ENCODE measurements at places on chromosomes 3 and 15.

DNA sequence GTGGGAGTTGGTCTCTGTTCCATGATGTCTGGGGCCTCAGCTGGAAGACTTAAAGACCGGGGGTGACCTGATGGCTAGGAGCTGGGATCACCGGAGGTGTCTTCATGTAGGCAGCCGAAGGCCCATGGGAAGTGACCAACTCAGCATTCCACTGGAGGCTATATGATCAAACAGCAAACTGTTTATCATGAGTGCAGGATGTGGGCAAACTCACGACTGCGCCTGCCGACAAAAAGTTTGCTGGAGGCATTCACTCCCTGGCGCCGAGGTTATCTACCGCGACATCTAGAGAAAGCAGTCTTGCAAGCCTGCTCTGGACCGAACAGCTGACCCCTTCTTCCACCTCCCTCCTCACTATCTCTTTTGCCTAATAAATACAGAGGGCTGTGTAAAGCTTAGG lies 62.7 kb upstream of the NR2C2 start:
- no peak for DNase-seq

DNA sequence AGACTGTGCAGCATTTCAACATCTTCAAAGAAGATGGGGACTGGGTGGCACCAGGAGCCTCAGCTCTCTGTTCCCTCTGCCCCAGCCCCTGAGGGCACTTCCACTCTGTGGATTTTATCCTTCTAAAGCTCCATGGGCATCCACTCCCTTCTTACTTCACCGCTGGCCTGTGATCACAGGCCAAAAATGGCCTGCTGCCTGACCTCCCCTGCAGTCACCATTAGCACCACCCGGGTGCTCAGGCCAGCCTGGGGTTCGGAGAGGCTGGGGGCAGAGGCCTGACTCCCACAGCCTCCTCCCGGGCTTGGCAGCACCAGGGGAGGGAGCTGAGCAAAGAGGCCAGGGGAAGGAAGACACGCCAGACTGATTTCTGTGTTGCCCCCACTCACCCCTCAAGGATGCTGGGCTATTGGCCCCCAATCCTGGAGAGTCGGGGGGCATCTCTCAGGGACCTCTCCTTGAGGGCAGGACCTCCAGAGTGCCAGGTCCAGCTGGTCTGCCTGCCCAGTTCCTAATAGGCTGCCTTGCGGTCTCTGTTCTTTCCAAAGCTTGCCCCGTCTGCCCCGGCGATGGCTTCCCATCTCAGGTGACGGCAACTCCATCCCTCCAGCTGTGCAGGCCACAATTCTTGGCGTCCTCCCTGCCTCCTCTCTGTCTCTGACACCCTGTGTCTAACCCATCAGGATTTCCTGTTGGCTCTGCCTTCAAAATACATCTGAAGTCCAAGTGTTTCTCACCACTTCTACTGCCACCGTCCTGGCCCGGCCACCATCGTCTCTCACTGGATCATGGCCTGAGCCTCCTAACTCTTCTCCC lies 67.1 kb downstream of the EXOG start:
- DNase-seq: no peak

DNA sequence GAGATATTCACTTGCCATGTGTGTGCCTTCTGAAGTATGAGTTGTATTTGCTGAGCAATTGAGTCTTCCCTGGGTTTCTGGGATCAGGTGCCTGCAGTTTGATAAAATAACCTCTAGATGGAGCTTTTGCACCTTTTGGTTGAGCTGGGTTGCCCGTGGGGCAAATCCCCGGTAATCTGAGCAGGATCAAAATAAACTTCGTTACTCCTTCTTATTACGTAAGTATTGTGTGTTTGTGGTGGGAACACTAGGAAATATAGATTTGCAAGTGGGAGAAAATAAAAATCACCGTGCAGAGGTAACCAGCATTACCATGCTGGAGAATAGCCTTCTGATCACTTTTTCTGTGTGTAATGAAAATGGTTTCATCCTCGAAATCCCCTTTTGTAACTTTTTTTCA lies 277.4 kb upstream of the NR2E3 start:
- peak; percentile 29 for DNase-seq

- no peak for DNase-seq
Measured at GRCh38 chr3:155595371-155595770, 149.5 kb downstream of the PLCH1 start.

DNA sequence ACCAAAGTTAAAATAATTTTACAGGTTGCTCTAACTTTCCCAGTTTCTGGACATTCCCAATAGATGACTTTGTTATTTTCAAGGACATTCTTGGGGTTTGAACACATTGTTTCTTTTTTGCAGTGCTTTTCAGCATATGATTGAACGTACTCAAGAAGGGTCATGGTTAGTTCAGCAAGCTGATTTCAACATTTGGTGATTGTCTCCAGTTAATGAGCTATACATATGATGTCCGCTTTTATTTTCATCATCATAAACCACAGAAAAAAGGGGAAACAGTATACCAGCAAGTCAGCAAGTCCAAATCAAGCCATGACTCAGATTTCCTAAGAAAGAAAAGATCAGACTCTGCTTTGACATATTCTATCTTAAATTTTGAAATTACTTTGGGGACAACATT lies 69.4 kb downstream of the B3GALNT1 start:
- no peak for DNase-seq
